ENCODE measurements at places on chromosomes 3 and 15.

- DNase-seq: no peak
Observed at GRCh38 chr3:109553591-109554371, 216.4 kb upstream of the DPPA4 start.

GRCh38 chr3:18757476-18757875, 332.3 kb upstream of the SATB1 start:
- no peak for DNase-seq

GRCh38 chr15:98906712-98907083, 100.9 kb downstream of the PGPEP1L start:
- no peak for DNase-seq

DNA sequence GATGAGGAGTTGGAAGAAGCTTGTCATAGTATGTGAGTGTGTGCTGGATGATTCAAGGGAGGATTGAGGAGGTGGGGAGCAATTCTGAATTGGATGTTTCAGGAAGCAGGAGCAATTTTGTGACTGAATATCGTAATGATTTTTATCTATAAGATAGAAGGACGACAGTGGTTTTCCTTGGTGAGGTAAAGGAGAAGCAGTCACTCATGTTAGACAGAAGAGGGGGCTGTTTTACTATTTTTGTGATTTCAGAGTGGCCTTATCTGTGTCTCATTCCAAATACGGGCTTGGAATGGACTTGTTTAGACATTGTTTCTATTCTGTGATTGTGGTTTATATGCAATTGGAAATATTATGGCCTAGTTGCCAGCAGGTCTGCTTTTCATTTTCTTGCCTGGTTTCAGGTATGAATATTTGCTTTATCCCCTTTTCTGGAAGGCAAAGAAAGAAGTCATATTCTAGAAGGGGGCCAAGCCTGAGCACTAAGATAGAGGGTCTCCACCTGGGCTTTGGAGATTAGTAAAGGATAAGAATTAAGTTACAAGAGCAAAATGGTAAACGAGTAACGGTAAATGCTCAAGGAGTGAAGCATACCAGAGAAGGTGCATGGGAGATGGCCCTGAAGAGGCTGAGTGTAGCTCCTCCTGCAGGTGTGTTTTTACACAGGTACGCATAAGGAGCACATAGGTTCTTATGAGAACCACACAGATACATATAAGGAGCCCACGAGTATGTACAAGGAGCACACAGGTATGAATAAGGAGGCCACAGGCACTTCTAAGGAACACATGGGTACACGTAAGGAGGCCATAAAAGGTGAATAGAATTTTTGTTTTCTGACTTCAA, 124.6 kb upstream of the KCNAB1 start:
- DNase-seq: no peak

GRCh38 chr3:63364495-63364894, 86.4 kb downstream of the SYNPR start:
- no peak for DNase-seq

GRCh38 chr3:58222161-58222724, 11.5 kb upstream of the DNASE1L3 start:
- DNase-seq: no peak

GRCh38 chr3:136932978-136933772, 24.6 kb upstream of the IL20RB start:
- no peak for DNase-seq

- DNase-seq: no peak
Observed at GRCh38 chr15:39639037-39639436, 58.2 kb downstream of the THBS1 start.

DNA sequence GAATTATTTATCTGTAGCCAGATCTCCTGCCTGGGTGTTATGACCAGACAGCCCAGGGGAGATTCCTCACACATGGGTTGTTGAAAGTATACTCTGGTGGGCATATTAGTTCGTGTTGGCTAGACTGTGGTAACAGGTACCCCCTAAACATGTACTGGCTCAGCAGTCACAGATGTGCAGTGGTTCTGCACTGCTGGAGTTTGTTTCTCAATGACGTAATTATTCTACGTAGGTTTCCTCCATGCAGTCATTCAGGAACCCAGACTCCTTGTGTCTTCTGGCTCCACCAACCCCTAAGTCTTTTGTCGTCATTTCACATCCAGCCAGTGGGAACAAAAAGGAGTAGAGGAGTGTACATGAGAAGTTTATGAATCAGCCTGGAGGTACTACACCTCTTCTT, 16.2 kb downstream of the LSM3 start:
- DNase-seq: no peak

GRCh38 chr3:184730924-184731323, 19.1 kb upstream of the MAGEF1 start:
- no peak for DNase-seq

- no peak for DNase-seq
Observed at GRCh38 chr3:38235466-38235865, 30.1 kb upstream of the SLC22A13 start.

- DNase-seq: no peak
Observed at GRCh38 chr3:40996827-40997710, 202.2 kb upstream of the CTNNB1 start.

DNA sequence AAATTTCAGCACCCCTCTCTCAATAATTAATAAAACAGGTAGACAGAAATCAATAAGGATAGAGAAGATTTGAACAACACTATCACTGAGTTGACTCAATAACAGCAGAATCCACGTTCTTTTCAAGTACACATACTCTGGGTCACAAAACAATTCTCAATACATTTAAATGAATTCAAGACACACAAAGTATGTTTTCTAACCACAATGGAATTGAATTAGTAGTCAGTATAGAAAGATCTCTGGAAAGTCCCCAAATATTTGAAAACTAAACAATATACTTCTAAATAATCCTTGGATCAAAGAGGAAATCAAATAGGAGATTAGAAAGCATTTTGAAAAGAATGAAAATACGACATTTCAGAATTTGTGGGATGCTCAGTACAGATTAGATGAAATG, 40.0 kb downstream of the TKT start:
- no peak for DNase-seq

- DNase-seq: no peak
Observed at GRCh38 chr3:168034152-168034928, 61.4 kb downstream of the GOLIM4 start.

GRCh38 chr3:101131767-101132166, 138.5 kb upstream of the ABI3BP start:
- no peak for DNase-seq

DNA sequence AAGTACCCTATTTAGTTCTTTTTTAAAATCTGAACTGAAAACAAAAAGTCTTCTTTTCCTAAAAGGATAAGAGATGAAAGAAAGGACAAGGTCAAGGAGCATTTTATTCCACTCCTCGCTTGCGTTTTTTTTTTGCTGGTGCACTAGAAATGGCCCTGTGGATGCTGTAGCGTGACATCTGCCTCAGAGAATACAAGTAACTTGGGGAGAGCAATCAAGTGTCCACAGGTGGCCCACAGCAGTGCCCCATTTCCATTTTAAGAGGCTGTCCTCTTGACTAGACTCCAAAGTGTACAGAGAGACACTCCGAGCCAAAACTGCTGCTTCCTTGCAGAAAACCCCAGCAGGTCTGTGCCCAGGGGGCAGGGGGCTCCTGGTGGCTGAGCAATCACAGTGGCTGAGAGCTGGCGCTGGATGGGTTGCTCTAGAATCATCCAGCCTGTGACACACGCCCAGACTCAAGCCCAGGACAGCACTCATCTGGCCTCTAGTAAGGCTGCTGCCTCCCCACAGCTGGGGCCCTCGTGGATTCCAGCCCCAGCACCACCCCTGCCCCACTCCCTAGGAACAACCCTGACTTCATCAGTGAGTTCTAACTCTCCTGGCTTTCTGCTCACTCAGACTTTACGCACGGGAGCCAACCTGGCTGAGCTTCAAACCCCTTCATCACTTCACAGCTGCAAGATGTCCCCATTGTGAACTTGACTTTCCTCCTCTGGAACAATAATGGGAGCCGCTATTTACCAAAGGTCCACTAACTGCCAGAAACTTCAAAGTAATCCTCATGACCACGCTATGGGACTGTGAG, 71.1 kb upstream of the SPATA12 start:
- DNase-seq: no peak

DNA sequence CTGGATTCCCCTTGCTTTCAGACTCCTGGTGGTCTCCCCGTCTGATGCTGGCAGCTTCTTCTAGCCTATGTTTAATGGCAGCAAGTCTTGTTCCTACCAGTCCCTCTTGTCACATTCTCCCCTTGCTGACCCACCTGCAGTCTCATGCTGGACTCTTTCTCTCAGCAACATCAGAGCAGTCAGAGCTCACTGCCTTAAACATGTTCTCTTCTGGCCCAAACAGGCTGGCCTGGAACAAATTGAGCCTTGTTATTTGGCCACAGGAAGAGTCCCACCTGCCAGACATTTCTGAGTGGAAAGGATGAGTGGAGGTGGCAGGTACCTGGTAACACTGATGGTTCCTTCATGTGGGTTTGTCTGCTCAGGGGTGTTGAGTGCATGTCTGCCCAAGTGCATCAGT, 59.2 kb upstream of the APEH start:
- DNase-seq: no peak

- no peak for DNase-seq
Observed at GRCh38 chr15:84057714-84058331, 177.8 kb upstream of the GOLGA6L4 start.

DNA sequence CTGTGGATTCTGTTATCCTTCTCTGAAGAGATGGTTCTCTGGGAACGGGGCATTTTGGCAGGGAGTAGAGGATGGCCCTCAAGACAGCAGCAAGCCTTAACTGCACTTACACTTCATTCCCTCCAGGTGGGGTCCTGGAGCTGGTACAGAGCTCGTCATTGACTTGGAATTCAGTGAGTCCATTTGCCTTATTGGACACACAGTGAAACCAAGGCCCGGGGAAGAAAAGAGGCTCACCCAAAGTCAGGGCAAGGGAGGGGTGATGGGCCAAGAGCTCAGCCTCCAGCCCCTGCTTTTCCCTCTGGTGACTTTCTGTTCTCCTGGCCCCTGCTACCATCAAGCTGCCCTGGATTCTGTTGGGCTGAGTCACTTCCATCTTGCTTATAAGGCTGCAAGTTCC, 125.6 kb downstream of the ETFA start:
- DNase-seq: no peak
